ENCODE measurements at places on chromosomes 3 and 15.

GRCh38 chr3:58608648-58609047, 31.5 kb upstream of the FAM107A start:
- no peak for DNase-seq

DNA sequence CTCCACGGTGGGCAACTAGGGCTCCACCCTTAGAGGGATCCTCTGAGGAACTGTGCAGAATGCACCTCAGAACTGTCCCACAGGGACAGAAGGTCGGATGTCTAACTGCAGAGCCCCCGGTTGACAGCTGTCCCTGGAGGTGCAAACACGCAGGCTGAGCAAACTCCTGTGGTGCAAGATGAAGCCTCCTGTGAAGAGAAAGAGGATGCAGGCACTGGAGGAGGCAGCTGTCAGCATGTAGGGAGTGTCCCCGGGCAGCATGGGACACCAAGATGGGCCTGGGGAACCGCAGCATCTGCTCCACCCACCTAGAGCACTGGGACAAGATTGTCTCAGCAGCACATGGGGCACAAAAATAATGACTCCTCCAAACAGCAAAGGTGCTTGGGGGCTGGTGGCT, 258.9 kb downstream of the ABHD5 start:
- no peak for DNase-seq

DNA sequence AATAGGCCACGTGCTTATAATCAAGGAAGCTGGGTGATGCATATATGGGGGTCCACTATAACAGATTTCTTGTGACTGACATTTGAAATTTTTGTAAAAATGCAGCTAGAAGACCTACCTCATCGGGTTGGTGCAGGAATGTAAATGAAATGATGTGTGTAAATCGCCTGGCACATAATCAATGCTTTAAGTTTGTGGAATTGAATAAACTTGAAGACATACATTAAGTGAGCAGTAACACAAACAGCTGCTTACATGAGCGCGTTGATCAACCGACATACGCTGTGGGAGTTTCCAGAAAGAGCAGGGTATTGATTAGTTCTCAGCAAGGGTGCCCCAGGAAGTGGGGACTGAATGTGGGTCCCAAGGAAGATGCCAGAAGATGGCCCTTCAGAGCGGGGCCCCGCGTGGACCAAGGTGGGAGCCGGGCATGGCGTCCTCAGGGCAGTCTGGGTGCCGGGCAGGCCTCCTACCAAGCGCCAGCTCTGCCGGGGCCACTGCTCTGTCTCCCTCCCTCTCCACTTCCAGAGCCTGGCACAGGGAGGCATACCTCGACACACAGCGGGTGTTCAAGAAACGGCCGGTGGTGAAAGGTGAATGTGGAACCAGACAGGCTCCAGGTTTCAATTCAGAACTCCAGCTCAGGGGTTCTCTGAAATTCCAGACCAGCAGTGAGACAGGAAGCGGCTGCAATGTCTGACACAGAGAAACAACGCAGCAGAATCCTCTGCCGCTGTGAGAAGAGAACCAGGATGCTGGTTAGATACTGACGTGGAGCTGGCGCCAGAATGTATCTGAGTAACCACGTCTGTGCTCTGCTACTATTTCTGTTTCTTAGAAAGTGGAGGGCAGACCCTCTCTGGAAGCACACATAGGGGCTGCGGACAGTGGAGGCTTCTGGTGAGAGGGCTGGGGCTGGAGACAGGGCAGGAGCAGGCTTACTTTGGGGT, 12.6 kb downstream of the BFSP2 start:
- DNase-seq = no peak

DNA sequence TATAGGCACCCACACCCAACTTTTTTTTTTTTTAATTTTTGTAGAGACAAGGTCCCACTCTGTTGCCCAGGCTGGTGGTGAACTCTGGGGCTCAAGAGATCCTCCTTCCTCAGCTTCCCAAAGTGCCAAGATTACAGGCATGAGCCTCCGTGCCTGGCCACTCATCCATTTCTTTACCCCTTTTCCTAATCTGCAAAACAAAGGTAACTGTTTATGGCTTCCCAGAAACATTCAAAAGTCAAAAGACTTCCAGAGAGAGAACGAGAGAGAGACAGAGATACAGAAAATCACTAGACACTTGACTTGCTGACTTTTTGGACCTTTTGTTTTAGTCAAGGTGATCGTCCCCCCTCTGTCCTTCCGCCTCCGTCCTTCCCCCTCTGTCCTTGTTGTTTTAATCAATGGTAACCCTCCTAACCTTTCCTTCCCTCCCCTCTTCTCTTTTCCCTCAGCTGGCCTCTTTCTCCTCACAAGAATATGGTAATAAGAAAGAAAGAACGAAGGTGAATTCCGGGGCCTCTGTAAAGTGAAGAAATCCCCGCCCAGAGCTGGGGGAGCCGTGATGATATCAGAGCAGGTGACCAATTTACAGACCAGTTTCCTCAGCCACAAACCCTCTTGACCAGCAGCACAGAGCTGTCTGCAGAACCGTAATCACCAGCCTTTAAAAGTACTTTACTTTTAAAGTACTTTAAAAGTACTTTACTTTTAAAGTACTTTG, 21.9 kb downstream of the KLHL6 start:
- DNase-seq = no peak

GRCh38 chr3:10648181-10648580, 142.8 kb upstream of the ATP2B2 start:
- DNase-seq = no peak

DNA sequence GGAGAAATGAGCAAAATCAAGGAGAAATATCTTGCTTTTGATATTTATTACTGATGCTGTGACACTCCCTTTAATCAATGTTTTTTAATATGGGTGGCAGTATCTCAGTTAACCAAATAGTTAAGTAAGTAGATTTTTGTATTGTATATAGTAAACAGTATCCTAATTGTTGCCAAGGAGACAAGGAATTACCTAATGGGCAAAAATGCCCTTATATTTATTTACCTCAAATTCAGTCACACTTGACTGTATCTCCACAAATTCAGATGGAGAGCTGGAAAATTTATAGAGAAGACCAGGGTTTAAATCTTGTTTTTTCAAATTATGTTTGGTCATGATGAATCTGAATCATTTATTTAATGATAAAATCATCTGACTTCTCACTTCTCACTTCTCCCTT, 3.6 kb upstream of the CHD2 start:
- no peak for DNase-seq

- no peak for DNase-seq
These were observed 18.6 kb downstream of the SOX2 start for GRCh38 chr3:181730316-181730715.

- DNase-seq = no peak
These were observed 119.9 kb upstream of the MELTF start for GRCh38 chr3:197149528-197149927.

- no peak for DNase-seq
These were observed 25.5 kb downstream of the ZNF148 start for GRCh38 chr3:125349556-125350165.

- no peak for DNase-seq
These were observed 30.2 kb downstream of the PTPN23 start for GRCh38 chr3:47410801-47411646.

DNA sequence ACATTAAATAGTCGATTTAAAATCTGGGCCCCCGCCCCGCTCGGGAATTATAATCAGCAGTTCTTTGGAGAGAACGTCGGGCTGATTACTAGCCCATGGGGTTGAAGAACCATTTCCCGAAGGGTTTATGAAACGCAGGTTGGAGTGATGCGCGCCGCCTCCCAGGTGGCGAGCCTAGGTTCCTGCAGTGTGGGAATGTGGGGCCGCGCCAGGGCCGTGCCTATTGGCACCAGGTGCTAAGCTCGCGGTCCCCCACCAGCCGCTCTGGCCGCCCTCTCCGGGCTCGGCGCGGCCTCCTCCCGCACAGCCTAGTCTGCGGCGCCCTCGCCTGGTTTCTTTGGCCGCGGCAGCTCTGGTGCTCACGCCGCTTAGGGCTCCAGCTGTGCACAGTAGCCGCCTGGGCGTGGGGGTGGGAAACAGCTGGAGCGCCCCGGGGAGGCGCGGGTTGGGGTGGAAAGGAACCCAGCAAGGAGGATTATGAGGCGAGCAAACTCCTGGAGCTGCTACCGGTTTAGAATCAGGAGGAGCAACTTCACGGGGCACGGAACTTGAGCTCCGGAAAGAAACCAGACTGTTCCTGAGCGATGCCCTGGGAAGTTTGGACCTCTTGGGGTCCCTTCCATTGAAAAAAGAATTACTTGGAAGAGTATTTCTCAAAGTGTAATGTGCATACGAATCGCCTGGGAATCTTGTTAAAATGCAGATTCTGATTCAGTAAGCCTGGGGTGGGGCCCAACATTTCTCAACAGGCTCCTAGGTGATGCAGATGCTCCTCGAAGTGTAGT, 5.6 kb upstream of the MECOM start:
- DNase-seq = no peak

DNA sequence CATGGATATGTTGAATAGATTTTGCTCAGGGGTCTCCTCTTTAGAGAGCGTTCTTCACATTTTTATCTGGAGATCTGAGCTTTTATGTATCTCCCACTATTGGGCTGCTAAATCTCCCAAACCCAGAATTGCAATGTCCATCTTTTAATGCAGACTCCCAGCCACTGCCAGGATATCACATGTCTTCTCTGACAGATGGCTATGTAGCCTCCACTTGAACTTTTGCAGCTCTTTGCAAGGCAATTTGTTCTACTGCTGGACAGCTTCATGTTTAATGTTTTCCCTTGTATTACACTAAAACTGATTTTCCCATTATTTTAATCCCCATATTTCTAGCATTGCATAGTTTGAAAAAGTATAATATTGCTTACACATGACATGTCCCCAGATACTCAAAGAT, 177.2 kb downstream of the LPP start:
- DNase-seq = no peak

GRCh38 chr3:66500576-66501482, at the start of gene LRIG1:
Gene LRIG1 (minus strand): TSS chr3:66501022. CDS start chr3:66500407, 615 bp downstream.
- peak; percentile 97 for DNase-seq

- no peak for DNase-seq
These were observed 50.6 kb upstream of the TBC1D23 start for GRCh38 chr3:100209948-100210771.

Measured in CD4-positive, alpha-beta T cell treated with Interferon gamma for 1 hour (primary cell).